Peyer's patch (tissue), 4 donors: ENCODE measurements at places on chromosomes 7 and 10.

DNA sequence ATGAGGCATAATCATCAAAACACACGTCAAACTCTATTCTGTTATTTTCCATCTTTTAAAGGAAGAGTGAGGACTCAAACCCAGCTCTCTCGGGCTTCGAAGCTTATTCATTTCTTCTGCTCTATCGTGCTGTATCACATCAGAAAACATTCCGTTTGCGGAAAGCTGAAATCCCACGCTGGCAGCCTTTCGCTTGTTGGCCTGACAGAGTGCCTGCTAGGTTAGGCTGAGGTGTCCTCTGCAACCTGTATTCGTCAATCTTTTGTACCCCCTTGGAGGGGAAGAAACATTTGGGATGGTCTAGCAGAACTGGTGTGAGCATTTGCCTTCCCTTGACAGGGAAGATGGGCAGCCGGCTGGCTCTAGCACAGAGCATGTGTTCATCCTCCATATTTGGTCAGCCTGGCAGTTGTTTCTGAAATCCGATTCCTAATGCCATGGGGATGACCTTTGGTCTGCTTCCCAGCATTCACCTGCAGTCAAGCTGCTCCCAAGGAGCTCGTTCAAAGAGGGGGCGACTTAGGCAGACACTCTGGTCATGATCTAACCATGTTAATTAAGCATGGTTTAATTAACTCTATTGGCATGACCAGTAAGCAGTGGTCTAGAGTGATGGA, 55.2 kb downstream of the TACC2 start:
- DNase-seq = no peak

- DNase-seq = no peak
Measured at GRCh38 chr10:127736222-127736914, 617 bp upstream of the FOXI2 start.

DNA sequence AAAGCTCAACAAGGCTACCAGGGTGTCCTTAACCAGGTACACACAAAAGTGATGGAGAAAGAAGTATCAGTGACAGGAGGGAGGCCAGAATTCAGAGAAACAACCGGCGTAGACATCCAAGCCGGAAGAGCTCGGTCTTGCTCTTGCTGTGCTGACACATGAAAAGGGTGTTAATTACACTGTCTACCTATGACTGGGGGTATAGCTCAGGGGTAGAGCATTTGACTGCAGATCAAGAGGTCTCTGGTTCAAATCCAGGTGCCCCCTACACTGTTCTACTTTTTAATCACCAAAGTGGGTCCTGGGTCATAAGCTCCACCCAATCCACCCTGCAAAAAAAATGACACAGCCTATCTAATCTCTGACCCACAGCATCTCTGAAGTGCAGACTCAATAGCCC, 86.9 kb upstream of the ZNF746 start:
- DNase-seq = no peak

DNA sequence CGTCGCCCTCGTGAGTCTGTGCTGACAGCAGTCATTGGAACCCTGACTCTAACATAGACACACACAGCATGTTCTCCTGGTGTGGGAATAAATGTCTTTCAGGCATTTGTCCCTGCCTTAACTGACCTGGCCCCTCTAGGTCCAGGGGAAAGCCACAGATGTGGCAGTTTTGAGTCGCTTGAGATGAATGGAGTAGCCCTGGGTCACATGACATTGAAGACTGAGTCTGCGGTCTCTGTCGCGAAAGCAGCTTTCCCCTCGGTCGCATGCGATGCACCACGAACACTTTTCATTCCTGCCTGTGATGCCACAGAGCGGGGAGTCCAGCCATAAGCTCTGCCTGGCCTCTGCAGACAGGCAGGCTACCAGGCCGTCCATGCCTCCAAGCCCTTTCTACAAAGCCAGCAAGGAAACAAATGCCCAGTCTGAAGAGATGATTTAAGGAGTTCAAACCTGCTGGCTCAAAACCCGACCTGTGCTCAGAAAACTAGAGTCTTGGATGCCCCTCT, 172.3 kb downstream of the WDR37 start:
- no peak for DNase-seq
